ENCODE measurements at places on chromosomes 3 and 15.

DNA sequence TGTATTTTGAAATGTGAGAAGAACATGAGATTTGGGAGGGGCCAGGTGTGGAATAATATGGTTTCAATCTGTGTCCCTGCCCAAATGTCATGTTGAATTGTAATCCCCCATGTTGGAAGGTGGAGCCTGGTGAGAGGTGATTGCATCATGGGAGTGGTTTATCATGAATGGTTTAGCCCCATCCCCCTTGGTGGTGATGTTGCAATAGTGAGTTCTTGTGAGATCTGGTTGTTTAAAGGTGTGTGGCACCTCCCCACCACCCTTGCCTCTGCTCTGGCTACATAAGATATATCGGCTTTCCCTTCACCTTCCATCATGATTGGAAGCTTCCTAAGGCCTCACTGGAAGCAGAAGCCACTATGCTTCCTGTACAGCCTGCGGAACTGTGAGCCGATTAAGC lies 23.9 kb upstream of the TMEM108 start:
- no peak for DNase-seq

- peak; percentile 86 for DNase-seq
Observed at GRCh38 chr3:153350420-153350819, 188.4 kb downstream of the RAP2B start.

- DNase-seq = peak; percentile 83
Observed at GRCh38 chr3:153927107-153927506, 194.1 kb upstream of the ARHGEF26 start.

DNA sequence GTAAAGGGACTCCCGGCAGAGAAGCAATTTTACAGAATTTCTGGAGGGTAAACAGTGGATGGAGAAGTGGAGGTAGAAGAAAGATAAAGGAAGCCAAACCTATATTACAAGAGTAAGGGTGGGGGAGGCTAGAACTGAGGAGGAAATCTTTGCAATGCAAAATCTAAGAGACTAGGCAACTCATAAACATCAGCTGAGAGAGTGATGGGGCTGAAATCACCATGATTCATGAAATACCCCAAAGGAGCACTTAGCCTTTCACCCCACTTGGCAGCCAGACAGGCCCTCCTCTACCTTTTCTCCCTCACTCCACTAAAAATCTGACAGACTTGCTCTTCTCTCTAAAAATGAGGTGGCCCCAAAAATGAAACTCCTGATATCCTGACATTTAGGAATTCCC lies 19.5 kb upstream of the ZBTB38 start:
- DNase-seq = no peak

- DNase-seq = peak; percentile 26
Observed at GRCh38 chr15:62066663-62067447, at the start of gene C2CD4A. Gene C2CD4A, plus strand, starts transcription at chr15:62066977. Its CDS starts 637 bp downstream, at chr15:62067614.

GRCh38 chr3:52313774-52314188 lies 2.3 kb upstream of the DNAH1 start:
- DNase-seq = no peak

DNA sequence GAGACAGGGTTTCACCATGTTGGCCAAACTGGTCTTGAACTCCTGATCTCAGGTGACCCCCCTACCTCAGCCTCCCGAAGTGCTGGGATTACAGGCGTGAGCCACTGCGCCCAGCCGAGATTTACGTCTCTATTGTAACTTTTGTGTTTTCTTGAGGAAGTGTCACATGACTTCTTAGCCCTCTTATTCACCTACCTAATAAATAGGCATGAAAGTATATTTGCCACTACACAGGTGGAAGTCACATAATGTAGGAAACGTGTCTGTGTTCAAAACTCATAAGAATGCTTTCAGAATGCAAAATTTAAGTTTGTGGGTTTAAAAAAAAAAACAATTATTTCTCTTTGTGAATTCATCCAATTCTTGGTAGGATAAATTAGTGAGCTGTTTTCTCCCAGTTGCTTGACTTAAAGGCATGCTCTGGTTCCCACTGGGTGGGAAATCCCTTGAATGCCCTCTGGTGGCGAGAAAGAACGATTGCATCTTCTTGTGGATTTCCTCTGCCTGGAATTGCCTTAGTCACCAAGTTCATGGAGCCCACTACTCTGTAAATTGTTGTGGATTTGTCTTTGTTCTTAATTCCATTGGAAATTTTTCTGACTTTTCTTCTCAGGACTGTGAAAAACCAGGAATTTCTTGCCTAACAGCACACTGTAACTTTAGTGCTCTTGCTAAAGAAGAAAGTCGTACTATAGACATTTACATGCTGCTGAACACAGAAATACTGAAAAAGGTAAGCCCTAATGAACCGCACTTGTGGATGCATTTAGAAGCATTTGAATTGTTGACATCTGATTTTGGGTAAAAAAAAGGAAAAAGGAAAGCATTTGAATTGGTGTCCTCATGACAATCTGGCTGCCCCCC lies 82.2 kb upstream of the CTDSPL start:
- DNase-seq = peak; percentile 73

GRCh38 chr15:43941555-43941954 lies 114.8 kb downstream of the WDR76 start:
- no peak for DNase-seq

- peak; percentile 42 for DNase-seq
Observed at GRCh38 chr15:91849749-91850161, 3.8 kb upstream of the SLCO3A1 start.

GRCh38 chr15:48785195-48785594 lies 25.7 kb downstream of the CEP152 start:
- no peak for DNase-seq

DNA sequence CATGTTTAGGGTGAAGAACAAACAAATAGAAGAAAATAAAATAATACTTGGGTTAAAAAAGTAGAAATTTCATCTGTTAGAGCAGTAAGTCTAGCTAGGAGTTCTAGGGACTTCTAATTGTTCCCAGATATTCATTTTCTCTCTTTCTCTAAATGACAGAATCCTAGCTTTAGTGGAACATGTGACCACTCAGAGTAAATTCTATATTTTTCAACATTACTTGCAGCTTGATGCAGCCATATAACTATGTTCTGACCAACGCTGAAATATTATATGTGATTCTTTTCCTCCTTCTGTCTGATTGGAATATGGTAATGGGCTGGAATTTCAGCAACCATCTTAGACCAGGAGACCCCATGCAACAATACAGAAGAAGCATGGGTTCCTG lies 8.1 kb downstream of the PTX3 start:
- DNase-seq = no peak

DNA sequence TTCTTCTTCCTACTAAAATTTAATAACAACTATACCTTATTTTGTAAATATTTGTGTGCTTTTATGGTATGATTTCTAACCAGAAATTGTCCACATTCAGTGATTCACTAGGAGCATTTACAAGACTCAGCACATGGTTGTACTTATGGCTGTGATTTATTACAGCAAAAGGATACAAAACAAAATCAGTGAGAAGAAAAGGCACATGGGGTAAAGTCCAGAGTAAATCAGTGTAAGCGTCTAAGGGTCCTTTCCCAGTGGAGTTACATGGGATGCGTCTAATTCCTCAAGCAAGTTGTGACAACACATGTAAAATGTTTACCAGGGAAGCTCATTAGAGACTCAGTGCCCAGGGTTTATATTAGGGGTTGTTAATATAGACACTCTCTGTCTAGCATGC lies 31.1 kb downstream of the RNF13 start:
- no peak for DNase-seq

- no peak for DNase-seq
Observed at GRCh38 chr15:88717382-88718031, 78.7 kb downstream of the ISG20 start.

- no peak for DNase-seq
Observed at GRCh38 chr15:70435369-70435768, 328.0 kb downstream of the UACA start.

DNA sequence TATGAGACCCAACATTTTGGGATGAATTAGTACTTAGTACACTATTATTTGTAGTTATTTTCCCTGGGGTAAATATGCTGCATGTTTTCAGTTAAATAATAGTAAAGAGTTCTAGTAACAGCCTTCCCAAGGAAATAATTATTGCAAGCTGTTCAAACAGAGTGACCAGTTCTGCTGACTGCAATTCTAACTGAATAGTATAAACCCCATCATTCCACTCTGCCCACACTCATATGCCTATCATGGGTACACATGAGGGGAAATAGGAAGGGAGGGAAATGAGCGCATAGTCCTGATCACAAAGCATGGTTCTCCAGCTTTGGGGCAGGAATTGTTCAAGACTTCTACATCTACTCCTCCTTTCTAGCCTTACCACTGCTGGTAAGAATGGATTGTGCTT lies 18.7 kb downstream of the UQCC5 start:
- peak; percentile 19 for DNase-seq

Data from fibroblast of skin of right quadriceps (primary cell).